ENCODE measurements at places on chromosomes 1 and 21.

- H3K27me3 ChIP-seq: no peaks in the 10 kb centered on the region
- no peaks in the 10 kb centered on the region for H3K4me1 ChIP-seq
- H3K36me3 ChIP-seq: no peaks in the 10 kb centered on the region
- no peak for DNase-seq
- no peak overlapping the region for H3K4me3 ChIP-seq
Observed at GRCh38 chr21:38188037-38188436, 68.8 kb upstream of the KCNJ15 start.

GRCh38 chr1:202143011-202143767 lies 1.3 kb downstream of the ARL8A start:
- H3K4me1 ChIP-seq: peaks cover 35% of the 10 kb centered on the region
- H3K27me3 ChIP-seq: no peaks in the 10 kb centered on the region
- peaks cover 7% of the 10 kb centered on the region for H3K36me3 ChIP-seq
- no peak for DNase-seq

- DNase-seq: no peak
- peaks cover 8% of the 10 kb centered on the region for H3K4me1 ChIP-seq
- no peak overlapping the region for H3K27ac ChIP-seq
- H3K36me3 ChIP-seq: no peaks in the 10 kb centered on the region
- no peaks in the 10 kb centered on the region for H3K27me3 ChIP-seq
- no peak overlapping the region for H3K4me3 ChIP-seq
Observed at GRCh38 chr1:9699361-9699760, 47.8 kb downstream of the PIK3CD start.

DNA sequence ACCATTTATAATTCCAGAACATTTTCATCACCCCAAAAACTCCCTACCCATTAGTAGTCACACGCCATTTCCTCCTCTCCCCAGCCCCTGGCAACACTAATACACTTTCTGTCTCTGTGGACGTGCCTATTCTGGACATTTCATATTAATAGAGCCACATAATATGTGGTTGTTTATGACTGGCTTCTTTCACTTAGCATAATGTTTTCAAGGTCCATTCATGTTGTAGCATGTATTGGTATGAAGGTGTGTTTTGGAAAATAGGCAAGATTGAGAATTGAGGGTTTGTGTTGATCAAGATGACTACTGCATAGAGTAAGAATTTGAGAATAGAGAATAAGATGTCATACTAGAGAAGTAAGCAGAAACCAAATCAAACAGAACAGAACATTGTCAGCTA lies 67.5 kb downstream of the ZFYVE9 start:
- H3K27ac ChIP-seq: no peak overlapping the region
- no peaks in the 10 kb centered on the region for H3K27me3 ChIP-seq
- no peaks in the 10 kb centered on the region for H3K36me3 ChIP-seq
- H3K4me1 ChIP-seq: no peaks in the 10 kb centered on the region
- no peak for DNase-seq

DNA sequence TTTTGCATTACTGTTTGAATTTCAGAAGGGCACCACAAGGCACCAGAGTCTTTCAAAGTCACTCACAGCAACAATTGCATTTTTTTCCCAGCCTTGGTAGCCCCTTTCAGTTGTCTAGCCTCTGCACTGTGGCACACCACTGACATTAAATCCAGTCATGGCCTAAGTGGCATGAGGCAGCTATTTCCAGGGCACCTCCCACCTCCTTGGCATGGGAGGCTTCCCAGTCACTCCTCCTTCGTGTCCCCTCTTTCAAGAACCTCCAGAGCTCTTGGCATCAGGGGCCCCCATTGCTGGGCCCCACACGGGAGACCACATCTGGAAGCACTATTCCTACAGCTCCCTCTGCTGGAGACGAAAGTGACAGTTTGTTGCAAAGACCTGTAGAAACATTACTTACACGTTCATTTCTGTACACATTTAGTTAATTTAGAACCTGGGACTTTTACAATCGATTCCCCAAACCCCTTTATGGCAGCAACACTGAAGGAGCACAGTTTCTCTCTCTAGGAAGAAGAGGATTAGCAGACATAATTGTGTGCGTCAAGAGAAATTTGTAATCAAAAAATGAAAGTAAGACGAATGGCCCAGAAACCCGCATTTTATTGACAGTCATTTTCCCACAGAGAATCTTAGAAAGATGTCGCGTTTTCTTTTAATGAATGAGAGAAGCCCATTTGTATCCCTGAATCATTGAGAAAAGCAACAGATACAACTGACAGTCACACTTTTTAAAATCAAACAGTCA lies 5.7 kb upstream of the CHD5 start:
- H3K27ac ChIP-seq: no peak overlapping the region
- H3K4me3 ChIP-seq: no peak overlapping the region
- H3K27me3 ChIP-seq: peaks cover 1% of the 10 kb centered on the region
- DNase-seq: no peak
- H3K4me1 ChIP-seq: peaks cover 13% of the 10 kb centered on the region

DNA sequence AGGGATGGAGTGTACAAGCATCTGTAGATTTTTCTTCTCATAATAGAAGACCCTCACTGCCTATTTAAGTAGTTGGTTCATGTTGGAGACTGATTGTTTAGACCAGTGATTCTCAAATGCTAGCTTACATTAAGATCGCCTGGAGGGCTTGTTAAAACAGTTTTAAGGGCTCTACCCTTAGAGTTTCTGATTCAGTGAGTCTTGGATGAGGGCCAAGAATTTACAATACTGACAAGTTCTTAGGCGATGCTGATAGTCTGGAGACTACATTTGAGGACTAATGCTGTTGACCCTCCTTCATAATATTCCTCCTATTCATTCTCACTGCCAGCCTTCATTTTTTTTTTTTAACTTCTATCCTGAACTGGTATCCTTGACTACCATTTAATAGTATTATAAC lies 15.2 kb upstream of the AGO3 start:
- H3K27me3 ChIP-seq: no peaks in the 10 kb centered on the region
- no peak overlapping the region for H3K27ac ChIP-seq
- peaks cover 84% of the 10 kb centered on the region for H3K36me3 ChIP-seq
- H3K4me3 ChIP-seq: no peak overlapping the region
- no peaks in the 10 kb centered on the region for H3K4me1 ChIP-seq

Measured in suprapubic skin (tissue), 4 donors.